ENCODE measurements at places on chromosomes 16 and 17.

DNA sequence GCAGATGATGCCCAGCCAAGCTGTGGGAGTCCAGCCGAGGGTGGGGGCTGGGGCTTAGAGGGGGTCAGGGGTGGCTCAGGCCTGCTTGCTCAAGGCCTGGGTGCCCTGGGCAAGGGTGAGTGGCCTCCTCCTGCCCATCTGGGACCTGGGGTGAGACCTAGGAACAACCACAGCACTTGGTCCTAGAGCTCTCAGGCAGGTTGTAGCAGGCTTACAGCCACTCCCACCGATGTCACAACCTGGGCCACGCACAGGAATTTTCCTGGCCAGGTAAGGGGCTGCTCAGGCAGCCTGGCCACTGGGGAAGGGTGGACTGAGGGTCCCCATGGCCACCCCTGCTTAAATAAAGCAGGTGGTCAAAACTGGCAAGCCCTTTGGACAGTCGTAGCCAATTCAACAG, 6.3 kb upstream of the SREBF1 start:
- DNase-seq: no peak

- DNase-seq: no peak
Measured at GRCh38 chr17:39935909-39936308, 8.4 kb downstream of the LRRC3C start.

DNA sequence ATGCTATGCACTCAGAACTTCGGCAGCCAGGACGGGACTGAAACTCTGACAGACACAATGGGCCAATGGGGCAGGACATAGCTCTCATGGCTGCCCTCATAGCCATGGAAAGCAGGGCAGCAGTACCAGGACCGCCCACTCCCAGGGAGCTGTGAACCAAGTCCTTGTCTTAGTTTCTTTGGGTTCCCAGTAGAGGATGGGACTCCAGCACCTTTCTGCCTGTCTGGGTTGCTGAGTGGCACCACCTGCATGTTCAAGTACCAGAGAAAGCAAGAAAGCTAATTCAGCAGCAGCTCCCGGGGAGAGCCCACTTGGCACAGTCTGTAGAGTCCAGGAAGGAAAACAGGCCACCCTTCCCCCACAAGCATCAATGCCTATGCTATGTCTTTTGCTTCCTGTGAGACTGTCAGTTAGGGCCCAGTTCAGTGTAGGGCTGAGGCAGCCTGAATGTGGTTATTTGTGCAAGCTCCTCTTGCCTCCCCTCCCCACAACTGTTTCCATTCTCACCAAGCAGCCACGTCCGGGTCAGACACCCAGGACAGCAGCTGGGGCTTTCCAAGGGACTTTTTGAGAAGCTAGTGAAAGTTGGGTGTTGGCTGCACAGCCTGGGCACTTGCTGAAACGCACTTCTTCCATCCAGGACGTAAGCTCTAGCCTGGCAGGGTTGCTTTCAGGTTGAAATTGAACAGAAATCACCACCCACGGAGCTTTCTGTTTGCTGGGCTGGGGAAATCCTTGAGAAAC, 7.8 kb downstream of the SUPT4H1 start:
- no peak for DNase-seq

GRCh38 chr17:48624544-48625494, 1.3 kb downstream of the HOXB9 start:
- DNase-seq: no peak

DNA sequence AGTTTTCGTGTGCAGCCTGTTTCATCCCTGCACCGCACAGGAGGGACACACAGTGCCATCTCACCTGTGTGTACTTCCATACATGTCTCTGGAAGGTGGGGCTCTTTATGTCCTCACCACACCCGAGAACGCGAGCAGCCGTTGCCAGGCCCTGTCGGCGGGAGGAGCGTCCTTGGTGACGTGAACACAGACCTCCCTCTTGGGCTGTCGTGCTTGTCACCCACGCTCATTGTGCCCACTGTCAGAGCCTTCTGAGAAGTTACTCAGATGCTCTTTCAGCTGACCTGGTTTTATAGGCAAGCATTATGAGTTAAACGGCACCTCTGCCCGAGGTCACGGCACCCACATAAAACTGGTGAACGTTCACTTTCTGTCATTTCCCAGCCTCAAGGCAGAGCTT, 40.2 kb downstream of the ZNF750 start:
- DNase-seq: no peak

DNA sequence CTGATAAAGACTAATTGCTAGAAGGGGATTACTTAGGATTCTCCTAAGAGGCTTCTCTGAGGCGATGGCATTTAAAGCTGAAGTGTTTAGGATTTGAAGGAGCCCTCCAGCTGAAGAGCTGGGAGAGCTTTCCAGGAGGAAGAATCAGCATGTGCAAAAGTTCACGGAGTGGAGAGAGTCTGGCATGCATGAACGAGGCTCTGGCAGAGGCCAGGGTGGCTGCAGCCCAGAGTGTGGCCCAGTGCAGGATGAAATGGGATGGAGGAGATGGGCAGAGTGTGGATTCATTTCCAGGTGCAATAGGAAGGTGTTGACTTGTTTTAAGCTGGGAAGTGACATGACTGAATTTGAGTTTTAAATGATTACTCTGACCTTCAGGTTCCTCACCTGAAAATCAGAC, 249.0 kb upstream of the CCL2 start:
- no peak for DNase-seq

DNA sequence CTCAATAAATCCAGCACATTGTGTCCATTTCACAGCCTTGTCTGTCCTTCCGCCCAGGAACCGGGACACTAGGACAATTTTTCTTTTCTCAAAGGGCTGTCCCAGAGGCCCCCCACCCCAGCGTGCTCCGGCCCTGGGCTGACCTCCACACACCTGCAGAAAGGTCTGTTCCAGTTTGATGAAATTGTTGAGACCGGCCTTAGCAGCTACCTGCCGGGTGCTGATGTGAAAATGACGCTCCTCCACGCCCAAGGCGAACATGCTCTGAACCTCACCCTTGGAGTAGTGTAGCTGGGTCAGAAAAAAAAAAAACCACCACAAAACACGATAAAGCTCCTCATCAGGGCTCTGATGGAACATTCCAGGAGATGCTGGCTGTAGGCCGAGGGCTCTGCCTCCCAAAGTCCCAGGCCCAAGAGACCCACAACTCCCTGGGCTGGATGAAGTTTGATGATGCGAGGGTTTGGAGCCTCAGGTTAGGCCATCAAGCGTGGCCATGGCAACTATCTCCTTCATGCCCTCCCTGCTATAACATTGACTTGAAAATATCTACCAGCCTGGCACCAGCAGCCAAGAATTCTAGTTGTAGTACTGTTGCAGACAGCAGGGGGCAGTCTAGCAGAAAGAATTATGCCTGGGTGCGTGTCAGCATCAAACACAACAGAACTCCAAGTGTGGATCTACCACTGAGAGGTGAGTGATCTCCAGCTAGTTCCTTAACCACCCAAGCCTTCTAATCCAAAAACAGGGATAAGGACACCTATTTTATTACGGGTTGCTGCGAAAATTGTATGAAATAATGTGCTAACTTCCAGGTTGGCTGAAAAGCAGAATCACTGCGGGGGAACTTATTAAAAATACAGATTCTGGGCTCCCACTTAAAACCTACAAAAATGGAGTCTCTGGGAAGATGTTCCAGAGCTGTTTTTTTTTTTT, 62.1 kb downstream of the RMI2 start:
- DNase-seq: no peak

GRCh38 chr16:89105599-89106151, 12.0 kb downstream of the ACSF3 start:
- no peak for DNase-seq

GRCh38 chr17:77212833-77213777, 72.3 kb downstream of the SEC14L1 start:
- no peak for DNase-seq

- DNase-seq: no peak
Measured at GRCh38 chr17:48639982-48640857, 14.1 kb upstream of the HOXB9 start.

DNA sequence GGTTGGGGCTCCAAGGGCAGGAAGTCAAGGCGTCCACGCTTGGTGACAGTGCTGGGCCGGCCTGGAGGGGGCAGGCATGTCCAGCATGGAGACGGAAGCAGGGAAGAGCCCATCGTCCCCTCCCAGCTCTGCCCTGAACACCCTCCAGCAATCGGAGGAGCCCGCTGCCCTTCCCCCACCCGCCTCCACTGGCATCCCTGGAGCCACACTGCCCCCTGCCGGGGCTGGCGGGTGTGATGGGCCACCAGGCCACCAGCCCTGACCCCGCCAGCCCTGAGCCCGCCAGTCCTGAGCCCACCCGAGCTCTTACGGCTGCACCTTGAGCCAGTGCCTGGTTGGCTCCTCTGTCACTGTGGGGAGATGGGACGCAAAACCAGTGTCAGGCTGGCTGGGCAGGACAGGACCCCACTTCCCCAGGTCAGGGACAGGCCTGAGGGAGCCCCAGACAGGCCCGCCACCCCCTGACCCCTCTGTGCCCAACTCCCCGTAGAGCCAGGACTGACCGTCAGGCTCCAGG, 4.1 kb upstream of the CDH15 start:
- no peak for DNase-seq

- DNase-seq: no peak
Measured at GRCh38 chr16:87098361-87098760, 218.8 kb downstream of the C16orf95 start.

DNA sequence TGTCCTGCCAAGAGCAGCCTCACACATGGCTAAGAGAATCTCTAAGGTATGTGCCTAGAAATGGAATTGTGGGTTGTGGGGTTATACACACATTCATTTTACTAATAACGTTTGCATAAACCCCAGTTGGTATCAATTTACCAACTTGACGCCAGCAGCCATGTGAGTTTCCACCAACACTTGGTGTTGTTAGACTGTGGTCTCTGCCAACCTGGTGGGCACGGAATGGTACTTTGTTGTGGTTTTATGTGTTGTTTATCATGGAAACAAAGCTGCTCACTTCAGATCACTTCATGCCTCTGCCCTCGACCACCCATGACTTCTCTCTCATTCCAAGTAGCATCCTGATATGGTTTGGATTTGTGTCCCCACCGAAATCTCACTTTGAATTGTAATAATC, 152.0 kb upstream of the CDC42EP4 start:
- DNase-seq: no peak

DNA sequence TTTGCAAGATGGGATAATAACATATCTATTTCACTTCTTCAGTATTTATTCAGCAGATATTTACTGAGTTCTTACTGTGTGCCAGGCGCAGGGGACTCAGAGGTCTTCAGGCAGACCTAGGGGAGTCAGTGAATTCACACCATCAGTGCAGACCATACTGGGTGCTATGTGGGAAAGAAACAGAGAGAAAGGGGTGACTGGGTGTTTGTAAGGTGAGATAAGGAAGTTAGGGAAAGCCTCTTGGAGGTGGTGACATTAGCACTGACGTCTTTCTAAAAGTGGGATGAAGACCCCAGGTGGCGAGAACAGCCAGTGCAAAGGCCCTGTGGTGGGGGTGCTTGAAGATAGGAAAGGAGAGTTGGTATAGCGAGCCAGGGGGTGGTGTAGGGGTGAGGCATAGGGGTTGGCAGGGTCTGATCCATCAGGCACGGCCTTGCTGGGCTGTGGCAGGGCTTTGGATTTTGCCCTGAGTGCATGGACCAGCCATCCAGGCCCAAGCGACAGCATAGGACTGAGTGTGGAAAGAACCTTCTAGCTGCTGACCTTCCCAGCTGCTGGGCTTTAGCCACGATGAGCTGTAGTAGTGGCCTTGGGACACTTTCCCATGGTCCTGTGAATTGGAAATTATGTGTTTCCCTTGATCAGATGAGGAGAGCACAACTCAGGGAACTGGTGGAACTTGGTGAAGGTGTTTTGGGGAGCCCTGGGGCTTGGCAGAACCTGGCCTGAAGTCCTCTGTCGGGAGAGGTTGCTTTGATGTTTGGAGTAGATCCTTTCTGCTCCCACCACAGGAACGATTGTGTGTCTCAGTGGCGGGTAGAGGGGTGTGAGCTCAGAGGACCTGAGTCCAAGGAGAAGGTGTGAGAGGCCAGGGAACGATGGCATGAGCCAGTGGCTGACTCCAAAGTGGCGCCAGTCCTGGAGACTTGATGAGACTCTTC, 3.9 kb upstream of the SOCS1 start:
- no peak for DNase-seq

GRCh38 chr16:66911801-66912200, 6.9 kb downstream of the CDH16 start:
- DNase-seq: no peak

DNA sequence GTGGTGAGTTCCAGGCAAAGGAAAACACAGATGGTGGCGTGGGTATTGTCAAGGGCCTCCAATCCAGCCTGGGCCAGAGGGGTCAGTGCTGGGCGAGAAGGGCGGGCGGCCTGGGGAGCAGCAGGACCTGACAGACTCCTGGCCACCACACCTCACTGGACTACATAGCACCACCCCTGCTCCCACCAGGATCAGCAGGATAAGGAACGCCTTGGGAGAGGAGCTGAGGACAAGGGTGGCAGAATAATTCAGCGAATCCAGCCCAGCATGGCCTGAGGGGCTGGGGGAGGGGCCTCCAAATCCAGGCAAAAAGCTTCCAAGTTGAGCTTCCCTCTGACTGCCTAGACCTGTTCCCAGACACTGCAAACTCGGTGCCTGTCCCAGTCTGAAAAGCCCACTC, 6.5 kb downstream of the DLX4 start:
- no peak for DNase-seq

DNA sequence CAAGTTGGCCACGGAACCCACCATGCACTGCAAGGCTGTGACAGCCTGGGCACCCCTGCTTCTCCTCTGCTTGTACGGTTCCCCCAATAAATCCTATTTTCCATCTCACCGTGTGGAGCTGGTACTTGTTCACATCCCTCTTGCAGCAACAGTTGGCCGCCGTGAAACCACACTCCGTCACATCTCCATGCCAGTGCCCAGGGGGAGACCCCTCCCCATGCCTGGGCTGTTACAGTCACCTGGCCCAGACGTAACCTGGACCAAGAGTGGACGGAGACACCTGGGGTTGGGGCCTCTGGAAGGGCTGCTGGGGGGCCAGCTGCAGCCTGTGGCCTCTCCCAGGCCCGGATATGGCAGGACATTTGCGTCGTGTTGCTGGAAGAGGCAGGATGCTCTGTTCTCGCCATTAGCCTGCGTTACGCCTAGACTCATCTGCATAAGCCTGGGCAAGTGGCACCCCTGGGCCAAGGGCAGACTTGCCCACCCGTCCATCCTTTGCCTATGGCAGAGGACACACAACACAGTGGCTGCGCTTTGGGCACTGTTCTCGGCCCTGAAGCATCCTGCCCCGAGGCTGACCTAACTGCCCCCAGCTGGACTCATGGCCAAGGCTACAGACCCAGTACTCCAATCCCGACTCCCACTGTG, 14.2 kb upstream of the KREMEN2 start:
- no peak for DNase-seq

GRCh38 chr17:80885947-80886582, 105.6 kb upstream of the CHMP6 start:
- DNase-seq: no peak

GRCh38 chr16:48409839-48410632, 24.8 kb upstream of the SIAH1 start:
- no peak for DNase-seq

GRCh38 chr17:1053661-1054360, 56.9 kb downstream of the TIMM22 start:
- no peak for DNase-seq

GRCh38 chr16:4213737-4214136, 28.1 kb downstream of the SRL start:
- no peak for DNase-seq

GRCh38 chr17:67785122-67785477, 40.2 kb upstream of the BPTF start:
- no peak for DNase-seq

DNA sequence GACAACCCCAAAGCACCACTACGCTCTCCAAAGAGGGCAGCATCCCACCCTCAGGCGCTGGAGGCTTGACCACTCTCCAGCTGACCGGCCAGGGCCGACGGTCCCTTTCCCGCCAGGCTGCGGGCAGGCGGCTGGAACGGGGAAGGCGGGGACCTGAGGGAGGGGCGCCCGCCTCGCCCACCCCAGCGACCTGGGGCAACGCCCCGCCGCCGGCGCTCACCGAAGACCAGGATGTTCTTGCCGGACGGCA, 431 bp downstream of the DYNC1LI2 start:
- DNase-seq: no peak
